Stimulated activated CD4-positive, alpha-beta T cell treated with anti-CD3 and anti-CD28 coated beads, Interleukin-12 subunit alpha, Interleukin-12 subunit beta, amount 100 ng/mL, for 24 hours (primary cell): ENCODE measurements at places on chromosomes 4 and X.

GRCh38 chr4:121551271-121551670 is 145.5 kb downstream of the ANXA5 start:
- DNase-seq = no peak

DNA sequence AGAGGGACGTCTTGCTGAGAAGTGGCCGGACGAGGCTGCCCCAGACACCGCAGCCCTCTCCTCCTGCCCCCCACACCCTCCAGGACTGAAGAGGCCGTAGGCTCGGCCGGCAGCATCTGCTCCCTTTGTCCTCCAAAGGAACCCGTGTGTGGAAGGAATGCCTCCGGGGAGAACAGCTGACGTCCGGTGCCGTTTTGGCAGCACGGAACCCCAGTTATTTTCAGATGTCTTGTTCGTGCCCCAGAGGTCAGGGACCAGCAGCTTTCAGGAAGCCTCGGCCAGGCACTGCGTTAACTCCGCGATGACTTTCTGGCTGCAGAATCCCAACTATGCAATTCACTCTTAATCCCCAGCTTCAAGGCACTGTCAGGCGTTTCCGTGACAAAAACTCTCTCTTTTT is 10.9 kb upstream of the PPP2R3B start:
- no peak for DNase-seq

DNA sequence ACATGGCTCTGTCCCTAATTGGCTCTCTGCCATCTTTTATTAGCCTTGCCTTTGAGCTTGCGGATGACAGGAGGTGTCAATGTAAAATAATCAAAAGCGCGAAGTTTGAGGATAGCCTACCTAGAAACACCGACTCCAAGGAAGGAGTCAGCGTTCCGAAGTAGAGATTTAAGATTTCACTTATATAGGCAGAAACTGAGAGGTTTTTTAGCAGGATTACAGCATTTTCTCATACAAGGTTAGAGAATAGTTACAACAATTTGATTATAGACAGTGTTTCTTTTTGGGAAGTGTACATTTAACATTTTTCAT is 499 bp upstream of the NFXL1 start:
- no peak for DNase-seq

DNA sequence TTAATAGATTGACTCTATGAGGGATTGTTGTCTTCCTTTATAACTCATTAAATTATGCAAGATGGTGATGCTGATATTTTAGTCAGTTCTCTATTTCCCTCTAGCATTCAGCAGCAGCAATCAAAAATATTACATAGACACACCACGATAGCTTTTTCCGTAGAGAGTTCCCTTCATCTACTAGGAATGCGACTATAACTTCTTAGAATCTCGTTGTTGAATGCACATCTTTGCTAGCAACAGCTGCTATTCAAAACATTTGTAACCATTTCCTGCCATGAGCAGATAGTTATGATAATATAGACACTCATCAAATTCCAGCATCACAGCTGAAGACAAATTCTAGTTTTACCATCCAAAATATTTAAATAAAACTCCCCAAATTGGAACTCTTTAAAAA is 147.4 kb upstream of the FGF13 start:
- no peak for DNase-seq

- no peak for DNase-seq
Measured at GRCh38 chr4:5510504-5510903, 197.9 kb downstream of the EVC2 start.

- DNase-seq = no peak
Measured at GRCh38 chr4:140856621-140857062, 100.5 kb upstream of the TBC1D9 start.

DNA sequence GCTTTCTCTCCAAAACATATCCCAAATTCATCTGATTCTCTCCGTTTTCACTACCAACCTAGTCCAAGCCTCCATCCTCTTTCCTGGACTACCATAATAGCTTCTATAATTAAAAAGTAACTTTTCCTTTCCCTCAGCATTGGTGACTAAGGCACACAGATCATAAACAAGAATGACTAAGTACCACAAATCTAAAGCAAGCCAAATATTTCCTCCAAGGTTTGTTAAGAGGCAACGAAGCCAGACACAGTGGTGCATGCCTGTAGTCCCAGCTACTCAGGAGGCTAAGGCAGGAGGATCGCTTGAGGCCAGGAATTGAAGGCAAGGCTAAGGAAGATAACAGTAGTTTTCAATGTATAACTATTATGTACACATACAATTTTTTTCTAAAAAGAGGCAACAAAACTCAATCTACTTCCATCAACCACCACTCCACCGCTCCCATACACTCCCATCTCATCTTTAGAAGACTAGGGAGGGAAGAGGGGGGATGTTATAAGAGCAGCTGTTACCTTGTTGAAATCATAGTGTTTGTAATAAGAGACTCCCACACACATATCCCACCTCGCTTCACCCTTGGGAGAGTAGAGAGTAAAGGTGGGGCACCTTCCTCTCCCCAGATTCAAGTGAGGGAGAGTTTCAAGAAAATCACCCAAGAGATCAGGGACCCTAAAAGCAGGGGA is 4.2 kb upstream of the JCHAIN start:
- DNase-seq = no peak

DNA sequence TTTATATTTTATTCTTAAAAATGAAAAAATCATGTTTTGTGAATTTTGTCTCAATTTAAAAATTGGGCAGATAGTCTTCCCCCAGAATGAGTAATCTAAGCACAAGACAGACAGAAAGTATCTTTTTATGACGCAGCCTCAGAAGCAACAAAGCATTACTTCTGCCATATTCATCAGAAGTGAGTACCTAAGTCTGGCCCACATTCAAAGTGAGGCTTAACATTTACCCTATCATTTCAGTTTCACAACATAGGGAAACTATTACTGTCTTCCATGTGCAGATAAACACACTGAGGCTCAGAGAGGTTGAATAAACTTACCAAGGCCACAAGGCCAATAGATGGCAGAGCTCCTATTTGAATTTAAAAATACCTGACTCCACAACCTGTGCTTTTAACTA is 4.4 kb upstream of the PRDX4 start:
- no peak for DNase-seq

DNA sequence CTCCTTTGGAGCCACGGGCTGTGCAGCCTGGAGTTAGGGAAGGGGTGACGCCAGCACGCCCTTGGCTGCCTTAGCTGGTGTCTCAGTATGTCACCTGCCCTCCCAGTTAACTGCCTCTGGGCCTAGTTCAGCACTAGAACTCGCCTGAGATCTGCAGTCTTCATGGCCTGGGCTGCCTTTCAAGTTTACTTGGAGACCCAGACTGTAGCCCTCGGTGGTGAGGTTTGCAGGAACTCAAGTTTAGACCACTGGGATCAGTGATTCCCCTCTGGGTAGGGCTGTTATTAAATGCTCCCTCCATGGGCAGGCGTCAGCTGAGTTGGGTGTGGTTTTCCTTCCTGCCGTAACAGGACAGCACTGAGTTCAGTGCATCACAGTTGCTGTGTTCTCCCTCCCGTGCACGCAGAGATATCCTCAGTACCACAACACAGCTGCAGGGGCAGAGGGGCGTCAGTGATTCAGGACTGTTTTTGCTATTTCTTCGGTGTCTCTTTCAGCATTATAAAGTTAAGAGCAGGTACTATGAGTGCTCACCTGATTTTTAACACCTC is 30.5 kb downstream of the PLAC8 start:
- no peak for DNase-seq

DNA sequence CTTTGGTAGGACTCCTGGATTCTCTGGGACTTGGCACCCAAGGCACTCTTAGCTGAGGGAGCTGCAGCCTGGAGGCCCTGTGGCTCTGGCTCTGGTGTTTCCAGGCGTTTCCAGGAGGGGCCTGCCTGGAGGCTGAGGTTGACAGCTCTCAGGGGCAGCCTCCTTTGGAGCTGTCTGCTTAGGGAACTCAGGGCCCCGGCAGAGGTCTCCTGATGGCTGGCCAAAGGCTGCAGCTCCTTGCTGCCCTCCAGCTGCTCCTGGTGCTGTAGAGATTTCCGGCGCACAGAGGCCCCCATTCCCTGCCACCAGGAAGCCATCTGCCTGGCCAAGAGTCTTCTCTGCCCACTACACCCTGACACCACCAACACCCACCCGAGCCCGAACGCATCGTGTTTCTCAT is 25.3 kb upstream of the ARHGEF38 start:
- no peak for DNase-seq

- DNase-seq = no peak
Measured at GRCh38 chr4:128812442-128813235, 3.1 kb downstream of the JADE1 start.

- DNase-seq = no peak
Measured at GRCh38 chr4:112721627-112722026, 84.7 kb downstream of the LARP7 start.

GRCh38 chrX:149286940-149287349 is 218.2 kb downstream of the IDS start:
- DNase-seq = peak; percentile 6

- no peak for DNase-seq
Measured at GRCh38 chr4:86381431-86381830, 21.6 kb upstream of the MAPK10 start.

GRCh38 chrX:110241816-110242215 is 76.1 kb downstream of the AMMECR1 start:
- DNase-seq = no peak

DNA sequence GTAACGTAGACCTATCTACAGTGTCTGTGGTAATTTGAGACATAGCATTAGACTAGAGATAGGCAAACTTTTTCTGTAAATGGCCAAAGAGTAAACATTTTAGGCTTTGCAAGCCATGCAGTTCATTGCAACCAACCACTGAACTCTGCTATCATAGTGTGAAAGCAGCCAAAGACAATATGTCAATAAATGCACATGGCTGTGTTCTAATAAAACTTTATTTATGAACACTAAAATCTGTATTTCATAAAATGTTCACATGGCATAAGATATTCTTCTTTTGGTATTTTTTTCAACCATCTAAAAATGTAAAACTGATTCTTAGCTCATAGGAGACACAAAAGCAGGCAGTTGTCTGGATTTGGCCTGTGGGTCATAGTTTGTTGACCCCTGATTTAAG is 120.9 kb downstream of the AMELX start:
- no peak for DNase-seq

GRCh38 chrX:124300405-124300804 is 32.1 kb upstream of the TEX13D start:
- no peak for DNase-seq

DNA sequence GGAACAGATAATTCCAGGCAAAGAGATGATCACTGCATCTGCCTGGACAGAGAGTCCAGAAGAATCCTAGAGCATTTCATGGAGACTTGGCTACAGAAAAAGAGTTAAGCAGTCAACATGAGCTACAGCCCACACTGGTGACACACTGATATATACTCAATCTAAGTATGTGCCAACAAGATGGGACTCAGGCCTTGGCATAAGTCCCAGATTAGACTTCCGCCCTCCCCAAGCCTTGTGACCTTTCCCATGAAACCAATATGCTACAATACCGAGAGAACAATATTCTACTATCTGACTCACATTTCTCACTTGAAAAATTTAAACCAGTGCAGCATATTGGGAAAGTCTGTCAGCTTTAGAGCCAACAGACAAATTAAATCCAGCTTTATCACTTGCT is 65.7 kb upstream of the SLITRK2 start:
- DNase-seq = no peak

DNA sequence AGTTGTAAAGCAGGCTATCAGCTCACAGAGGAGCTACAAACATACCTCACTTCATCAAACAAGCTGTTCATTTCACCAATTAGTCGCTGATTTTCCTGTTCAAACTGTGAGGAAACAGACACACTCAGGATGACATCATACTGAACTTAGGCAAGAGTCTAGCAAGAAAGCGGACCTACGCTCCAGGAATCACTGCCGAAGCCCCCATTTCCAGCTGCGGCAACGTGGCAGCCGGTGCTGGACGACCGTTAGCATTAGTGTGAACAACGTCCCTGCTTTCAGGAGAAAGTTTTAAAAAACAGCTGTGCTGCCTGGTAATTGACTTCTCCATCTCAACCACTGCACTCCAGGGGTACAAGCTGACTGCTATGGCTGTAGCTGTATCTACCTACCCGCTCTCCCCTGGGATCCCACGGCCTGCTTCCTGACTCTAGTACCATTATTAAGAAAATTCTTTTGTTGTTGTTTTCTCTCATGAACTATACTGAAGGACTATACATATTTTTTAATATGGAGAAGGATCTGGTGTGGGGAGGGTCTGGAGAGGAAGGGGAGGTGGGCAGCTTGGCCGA is 38.3 kb downstream of the NSG1 start:
- DNase-seq = no peak

DNA sequence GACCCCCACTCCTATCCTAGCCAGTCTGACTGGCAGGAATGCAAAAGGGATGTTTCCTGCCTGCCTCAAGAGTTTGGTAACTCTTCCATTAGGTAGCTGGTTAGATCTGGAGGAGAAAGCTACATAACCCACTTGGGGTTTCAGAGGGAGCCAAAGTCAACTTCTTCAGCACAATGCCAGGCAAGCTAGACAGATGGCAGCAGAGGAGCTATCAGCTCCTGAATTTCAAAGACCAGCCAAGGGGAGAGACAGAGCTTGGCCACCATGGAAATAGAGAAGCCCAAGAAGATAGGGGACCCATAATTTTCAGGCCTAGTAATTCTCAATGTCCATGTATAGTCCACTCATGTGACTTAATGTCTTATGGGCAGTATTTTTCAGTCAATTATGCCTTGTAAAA is 56.4 kb downstream of the PGRMC1 start:
- no peak for DNase-seq

DNA sequence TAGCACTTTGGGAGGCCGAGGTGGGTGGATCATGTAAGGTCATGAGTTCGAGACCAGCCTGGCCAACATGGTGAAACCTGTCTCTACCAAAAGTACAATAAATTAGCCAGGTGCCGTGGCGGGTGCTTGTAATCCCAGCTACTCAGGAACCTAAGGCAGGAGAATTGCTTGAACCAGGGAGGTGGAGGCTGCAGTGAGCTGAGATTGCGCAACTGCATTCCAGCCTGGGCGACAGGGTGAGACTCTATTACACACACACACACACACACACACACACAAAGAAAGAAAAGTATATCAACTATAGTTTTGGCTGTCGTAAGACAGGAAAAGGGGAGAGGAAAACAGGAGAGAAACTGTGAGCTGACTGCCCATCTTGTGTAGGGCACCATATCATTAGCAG is 171.7 kb downstream of the ADAMTS3 start:
- DNase-seq = no peak

DNA sequence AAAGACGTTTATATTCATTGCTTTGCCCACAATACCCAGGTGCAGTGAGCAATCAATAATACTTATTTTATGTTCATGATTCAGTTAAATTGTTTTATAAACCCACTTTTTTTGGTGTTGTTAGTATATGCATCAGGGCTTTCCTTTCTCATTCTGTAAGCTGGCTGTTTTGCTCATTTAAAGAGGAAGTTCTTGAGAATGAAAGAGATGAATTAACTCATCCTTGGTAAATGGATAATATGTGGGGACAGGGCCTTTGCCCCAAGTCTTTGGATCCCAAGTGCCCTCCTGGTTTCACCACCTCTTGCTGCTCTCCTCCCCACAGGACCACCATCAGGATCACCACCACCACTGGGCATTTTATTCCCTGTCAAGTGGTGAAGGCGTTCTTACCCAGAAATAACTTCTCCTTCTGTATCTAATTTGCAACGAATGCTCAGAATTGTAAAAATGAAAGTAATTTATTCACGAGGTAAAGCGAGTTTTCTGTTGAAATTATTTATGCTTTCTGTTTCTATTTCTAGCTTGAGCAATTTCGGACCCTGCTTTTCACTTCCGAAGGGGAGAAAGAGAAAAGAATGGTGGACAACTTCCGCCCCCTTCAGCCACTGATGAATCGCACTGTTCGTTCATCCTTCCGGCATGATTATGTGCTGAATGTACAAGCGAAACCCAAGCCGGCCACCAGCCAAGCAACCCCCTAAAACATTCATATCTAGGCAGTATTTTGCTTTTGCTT is 8.2 kb upstream of the ZRSR2 start:
- no peak for DNase-seq
